Activated naive CD4-positive, alpha-beta T cell treated with Interleukin-2 at 50 U/mL for 16 hours (primary cell): ENCODE measurements at places on chromosomes 3 and 15.

GRCh38 chr15:81478354-81478753 is 104.3 kb upstream of the TMC3 start:
- DNase-seq = no peak

GRCh38 chr3:140225996-140226395 is 291.0 kb downstream of the CLSTN2 start:
- DNase-seq = no peak

- no peak for DNase-seq
Measured at GRCh38 chr3:128523591-128523990, 30.6 kb upstream of the GATA2 start.

DNA sequence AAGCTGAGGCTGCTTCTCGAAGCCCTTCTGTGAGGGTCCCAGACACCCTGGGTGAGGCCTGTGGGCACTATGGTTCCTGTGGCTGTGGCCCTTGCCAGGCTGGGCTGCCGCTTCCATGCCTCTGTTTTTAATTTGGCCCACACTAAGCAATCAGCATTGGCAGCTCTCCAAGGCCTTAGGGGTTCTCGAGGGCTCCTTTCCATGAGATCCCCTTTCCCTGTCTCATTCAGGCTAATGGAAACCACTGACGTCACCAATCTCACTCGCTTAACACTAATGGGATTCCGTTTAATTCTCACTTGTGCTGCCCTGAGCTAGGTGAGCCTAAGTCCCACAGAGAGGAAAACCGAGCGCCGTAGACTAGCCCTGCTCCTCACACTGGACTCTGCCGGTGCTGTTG is 60.2 kb upstream of the RAB6B start:
- DNase-seq = no peak
